CD4-positive, CD25-positive, alpha-beta regulatory T cell (primary cell): ENCODE measurements at places on chromosomes 11 and 22.

- no peak for DNase-seq
These were observed 28.8 kb downstream of the NAGA start for GRCh38 chr22:42041784-42042183.

DNA sequence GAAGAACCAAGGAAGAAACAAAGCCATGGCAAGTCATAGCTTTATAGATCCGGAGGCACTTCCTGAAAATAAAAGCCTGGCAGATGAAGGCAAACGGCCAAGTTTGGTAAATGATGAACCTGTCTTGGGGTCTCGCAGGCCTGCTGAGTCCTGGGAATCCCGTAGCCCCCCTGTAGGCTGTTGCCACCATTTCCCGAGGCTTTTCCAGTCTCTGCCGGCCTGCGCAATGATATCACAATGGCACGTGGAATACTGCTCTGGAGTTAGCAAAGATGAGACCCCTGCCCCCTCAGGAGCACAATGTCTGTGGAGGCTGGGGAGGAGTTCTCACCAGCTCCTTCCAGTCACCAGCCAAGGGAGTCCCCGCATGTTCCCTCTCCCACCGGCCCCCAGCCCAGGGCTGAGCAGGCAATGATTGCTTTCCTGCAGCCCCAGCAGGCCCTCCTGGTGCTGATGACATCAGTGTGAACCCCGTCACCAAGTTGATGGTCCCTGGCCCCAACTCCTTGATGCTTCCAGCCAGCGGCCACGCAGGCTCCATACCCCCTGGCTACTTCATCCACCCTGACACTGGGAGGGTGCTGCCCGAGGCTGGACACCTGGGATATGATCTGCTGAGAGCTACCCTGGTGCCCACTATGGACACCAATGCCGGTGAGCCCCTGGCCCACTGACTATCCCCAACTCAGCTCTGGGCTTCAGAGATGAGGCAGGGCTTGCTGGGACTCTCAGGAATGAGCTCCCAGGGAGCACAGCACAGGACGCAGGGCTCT is 55.9 kb downstream of the BTG4 start:
- no peak for DNase-seq

GRCh38 chr22:41285441-41285819 is 557 bp downstream of the RANGAP1 start:
- peak; percentile 78 for DNase-seq

- no peak for DNase-seq
These were observed 37.9 kb downstream of the AMOTL1 start for GRCh38 chr11:94806014-94806413.

- no peak for DNase-seq
These were observed 2.2 kb downstream of the IFITM5 start for GRCh38 chr11:297051-297585.

GRCh38 chr11:70544774-70545609 is 146.7 kb downstream of the CTTN start:
- no peak for DNase-seq

- DNase-seq, result no peak
These were observed 2.5 kb upstream of the ARCN1 start for GRCh38 chr11:118569670-118570069.

GRCh38 chr11:86278226-86278625 is 23.8 kb upstream of the HIKESHI start:
- DNase-seq, result no peak

- DNase-seq, result peak; percentile 53
These were observed 18.2 kb downstream of the ADM start for GRCh38 chr11:10322830-10323792.

DNA sequence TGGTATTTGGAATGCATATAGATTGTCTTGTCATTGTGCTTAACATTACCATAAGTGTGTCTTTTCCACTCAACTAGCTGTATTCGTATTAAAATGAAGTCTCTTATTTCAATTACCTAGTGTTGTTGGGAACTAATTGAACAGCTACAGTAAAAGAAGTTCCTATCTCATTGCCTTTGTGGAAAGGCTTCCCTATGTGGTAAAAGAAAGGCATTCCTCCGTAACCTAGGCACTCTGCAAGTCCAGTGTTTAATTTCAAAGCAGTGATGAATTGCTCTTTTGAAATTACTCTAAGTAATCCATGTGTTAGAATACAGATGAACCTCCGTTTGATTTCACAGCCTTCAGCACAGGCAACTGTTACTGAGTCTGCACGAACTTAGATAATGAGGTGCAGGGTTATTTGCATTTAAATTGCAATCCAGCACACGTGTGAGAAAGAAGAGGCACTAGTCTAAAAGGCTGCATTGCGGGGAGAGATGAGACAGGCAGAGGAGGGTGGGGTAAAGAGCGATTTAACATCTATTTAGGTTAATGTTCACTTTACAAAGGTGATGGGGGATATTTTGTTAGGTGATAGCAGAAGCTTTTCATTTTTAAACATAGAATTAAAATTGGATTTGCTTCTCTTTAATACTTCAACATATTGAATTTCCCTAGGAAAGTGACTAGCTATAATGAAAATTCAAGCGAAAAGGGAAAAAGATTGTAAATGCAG is 25.0 kb upstream of the CRTAM start:
- no peak for DNase-seq

- DNase-seq, result peak; percentile 77
These were observed 627 bp downstream of the ASCL2 start for GRCh38 chr11:2269601-2270321.

- DNase-seq, result no peak
These were observed 163.9 kb downstream of the ADAMTS15 start for GRCh38 chr11:130612291-130612851.

GRCh38 chr11:110373051-110373702 is 56.6 kb upstream of the FDX1 start:
- no peak for DNase-seq

DNA sequence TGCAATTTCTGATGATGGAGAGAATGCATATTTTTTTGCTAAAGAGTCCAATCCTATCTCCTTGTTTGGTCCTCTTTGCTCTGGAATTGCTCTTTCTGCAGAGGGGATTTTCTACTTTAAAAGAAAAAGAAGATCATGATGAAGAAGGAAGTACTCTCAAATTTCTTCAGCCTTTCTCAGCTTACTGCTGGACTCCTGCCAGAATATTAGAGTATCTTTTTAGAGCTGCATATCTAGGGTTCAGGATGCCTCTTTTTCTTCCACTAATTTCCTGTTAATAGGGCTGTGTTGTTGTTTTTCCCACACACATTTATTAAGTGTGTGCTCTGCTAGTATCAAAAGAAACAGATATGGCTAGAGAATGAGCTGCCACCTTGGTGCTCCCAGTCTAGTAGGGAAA is 18.2 kb downstream of the UBASH3B start:
- DNase-seq, result no peak

GRCh38 chr11:93512949-93513667 is 30.1 kb downstream of the SMCO4 start:
- DNase-seq, result no peak

- DNase-seq, result no peak
These were observed 23.1 kb upstream of the CAPRIN1 start for GRCh38 chr11:34028425-34028824.

- peak; percentile 45 for DNase-seq
These were observed 4.7 kb upstream of the RANBP1 start for GRCh38 chr22:20111045-20111688.

GRCh38 chr11:121829159-121829643 is 286.8 kb downstream of the BLID start:
- no peak for DNase-seq

- DNase-seq, result no peak
These were observed 48.4 kb upstream of the WNT7B start for GRCh38 chr22:46025225-46025972.

DNA sequence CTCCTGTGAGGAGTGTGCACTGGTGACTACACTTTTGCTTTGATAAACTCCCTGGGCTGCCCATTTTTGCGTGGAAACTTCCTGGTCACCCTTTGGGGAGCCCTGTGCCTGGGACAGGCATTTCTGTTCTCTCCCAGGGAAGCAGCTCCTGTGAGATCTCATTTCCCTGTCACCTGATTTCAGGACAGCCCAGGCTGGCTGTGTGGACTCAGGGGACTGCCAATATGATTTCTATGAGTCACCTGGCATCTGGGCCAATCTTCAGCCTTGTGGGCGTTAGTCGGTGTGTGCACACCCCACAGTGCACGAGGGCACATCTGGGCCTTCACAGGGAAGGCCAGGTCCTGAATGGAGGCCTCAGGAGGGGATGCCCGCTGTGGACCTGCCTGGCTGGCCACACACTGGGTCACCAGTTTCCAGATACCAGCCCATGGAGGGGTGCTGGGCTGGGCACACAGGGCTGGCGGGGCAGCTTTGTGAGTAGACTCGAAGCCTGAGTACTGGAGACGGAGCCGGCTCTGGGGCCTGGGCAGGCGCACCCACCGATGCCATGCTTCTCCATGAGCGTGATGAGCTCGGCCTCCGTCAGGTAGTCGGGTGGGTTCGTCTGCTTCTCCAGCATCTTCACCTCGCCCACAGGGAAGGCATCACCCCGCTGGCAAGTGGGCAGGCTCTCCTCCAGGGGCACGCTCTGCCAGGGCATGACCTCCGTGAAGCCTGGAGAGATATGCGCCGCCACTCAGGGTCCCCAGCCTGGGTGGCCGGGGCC is 9.4 kb upstream of the PPM1F start:
- DNase-seq, result no peak

DNA sequence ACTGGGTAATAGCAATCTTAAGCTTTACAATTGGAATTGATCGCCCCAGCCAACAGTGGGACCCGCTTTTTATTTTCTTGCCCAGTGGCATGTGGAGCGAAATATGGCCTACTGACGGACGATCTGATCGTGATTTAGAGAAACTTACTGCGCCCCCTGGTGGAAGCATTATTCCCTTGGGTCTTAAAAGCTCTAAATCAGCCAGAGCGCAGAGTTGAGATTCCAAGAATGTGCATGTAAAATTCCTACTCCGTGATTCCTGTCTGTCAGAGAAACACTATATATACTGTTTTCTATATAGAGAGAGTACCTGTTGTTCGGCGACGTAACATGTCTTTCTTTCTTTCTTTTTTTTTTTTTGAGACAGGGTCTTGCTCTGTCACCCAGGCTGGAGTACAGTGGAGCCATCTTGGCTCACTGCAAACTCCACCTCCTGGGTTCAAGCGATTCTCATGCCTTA is 3.7 kb upstream of the DPF2 start:
- DNase-seq, result peak; percentile 90

DNA sequence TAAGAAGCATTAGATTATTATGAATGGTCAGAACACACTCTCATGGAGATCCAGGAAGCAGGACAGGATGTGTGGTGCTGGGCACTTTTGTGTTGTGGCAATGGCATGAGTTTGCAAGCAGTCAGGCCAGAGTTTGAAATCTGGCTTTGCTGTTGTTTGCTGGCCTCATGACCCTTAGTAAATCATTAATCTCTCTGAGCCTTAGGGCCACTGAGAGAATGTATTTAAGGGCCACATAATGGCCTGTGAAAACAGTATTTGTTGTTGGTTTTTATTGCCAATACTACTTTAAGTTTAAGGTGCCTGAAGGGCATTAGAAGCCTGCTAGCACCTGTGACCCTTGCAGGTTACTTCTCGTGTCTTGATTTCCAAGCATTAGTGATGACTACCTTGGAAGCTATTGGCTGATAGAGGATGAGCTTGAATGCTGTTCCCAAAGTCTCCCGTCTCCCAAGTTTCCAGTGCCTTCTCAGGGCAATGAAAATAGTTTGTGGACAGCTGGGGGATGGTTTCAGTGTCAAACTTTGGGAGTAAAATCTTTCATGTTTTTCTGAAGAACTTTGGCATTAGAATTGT is 24.6 kb downstream of the STIM1 start:
- DNase-seq, result no peak

DNA sequence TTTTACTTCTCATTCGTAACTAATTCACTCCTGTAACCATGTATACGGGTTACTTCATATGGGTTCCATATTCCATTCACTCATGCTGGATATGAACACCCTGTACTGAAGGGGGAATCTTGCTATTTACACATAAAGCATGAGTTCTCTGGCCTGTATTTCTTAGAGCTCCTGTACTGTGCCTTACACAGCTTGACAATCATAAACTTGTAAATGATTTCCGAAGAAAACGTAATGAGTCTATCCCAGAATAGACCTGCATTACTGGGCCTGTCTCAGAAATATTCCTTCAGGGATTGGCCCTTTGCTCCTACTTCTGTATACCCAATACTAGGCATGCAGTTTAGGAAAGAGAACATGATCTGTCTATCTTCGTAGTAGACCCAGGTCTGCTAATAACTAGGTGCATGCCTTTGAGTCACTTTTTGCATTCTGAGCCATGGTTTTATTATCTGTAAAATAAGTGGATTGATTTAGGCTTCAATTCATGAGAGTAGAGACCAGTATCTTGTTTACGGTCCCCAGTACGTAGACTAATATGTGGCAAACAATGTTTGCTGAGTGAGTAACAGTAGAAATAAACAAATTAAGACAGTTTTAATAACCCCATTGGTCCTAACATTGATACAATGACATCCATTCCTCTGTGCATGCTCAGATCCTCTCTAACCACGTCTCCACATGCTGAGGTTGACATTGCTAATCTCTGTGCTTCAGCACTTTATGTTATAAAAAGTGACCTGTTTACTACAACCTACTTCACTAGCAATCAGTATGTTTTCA is 1.2 kb downstream of the CCDC34 start:
- no peak for DNase-seq

- DNase-seq, result no peak
These were observed 157.6 kb downstream of the LDLRAD3 start for GRCh38 chr11:36101466-36101865.

GRCh38 chr11:73297231-73297590 is 10.9 kb upstream of the ARHGEF17 start:
- no peak for DNase-seq

GRCh38 chr22:49976439-49977175 is 16.0 kb downstream of the PIM3 start:
- no peak for DNase-seq

- DNase-seq, result no peak
These were observed 620.5 kb upstream of the CCDC179 start for GRCh38 chr11:23480736-23481135.

- no peak for DNase-seq
These were observed 50.1 kb upstream of the FLI1 start for GRCh38 chr11:128643661-128644317.
